Motor neuron (in vitro differentiated cells): ENCODE measurements at places on chromosomes 6 and 20. TPM values are rescaled to one million over a fixed set of nuclear protein-coding genes. Genes with fewer than 3 reads are reported as not detected.

Gene RBPJL
- total RNA-seq: 0.09 TPM in 1 of 2 replicates, not detected in the other

GRCh38 chr6:105442369-105442768, 39.5 kb upstream of the PREP start:
- no peak for ATAC-seq

DNA sequence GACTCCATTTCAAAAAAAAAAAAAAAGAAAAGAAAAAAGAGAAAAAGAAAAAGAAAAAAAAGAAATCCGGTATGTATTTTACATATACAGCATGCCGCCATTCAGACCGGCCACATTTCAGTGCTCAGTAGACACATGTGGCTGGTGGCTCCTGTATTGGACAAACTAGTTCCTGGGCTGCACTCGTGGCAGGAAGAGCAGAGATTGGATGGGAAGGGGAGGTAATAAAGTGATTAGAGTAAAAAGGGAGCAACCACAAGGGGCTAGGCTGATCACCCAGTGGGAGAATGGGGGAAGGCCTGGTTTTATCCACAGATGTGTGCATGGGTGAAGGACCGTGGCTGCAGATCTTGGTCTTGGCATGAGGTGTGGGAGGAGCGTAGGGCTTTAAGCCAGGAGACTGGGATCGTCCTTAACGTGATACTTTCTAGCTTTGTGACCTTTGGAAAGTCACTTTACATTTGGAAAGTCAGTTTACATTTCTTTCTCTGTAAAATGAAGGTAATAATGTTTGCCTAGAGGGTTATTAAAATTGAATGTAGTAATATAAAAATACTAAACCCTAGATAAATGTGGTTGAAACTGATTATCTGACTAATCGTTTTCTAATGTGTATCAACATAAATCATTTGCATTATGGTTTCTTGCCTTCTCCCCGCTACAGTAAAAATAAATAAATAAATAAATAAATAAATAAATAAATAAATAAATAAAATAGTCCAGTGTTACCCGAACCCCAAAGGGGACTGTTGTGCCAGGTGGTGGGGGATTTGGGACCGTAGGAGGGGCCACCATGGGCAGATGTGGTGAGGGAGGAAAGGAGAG, 869 bp upstream of the TRIM15 start:
- no peak for ATAC-seq

GRCh38 chr6:56528412-56528841, 114.3 kb downstream of the DST start:
- peak; percentile 30 for ATAC-seq

DNA sequence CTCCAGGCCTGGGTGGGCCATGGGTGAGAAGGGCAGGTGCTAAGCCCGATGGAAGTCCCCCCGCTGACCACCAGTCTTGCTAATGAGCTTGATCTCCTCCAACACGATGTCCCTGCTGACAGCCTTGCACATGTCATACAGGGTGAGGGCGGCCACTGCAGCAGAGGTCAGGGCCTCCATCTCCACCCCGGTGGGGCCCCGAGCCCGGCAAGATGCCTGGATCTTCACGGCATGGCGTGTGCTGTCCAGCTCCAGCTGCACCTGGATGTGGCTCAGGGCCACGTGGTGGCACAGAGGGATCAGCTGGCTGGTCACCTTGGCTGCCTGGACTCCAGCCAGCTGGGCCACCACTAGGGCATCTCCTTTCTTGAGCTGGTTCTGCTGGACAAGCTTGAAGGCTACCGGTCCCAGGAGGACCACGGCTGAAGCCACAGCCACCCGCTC, 27.9 kb downstream of the MOCS1 start:
- ATAC-seq: no peak
